Stimulated activated CD4-positive, alpha-beta T cell treated with anti-CD3 and anti-CD28 coated beads, Interleukin-4, amount 100 ng/mL, for 4 hours (primary cell): ENCODE measurements at places on chromosomes 13 and 19.

GRCh38 chr13:76828316-76828741 is 57.9 kb downstream of the KCTD12 start:
- no peak for DNase-seq

DNA sequence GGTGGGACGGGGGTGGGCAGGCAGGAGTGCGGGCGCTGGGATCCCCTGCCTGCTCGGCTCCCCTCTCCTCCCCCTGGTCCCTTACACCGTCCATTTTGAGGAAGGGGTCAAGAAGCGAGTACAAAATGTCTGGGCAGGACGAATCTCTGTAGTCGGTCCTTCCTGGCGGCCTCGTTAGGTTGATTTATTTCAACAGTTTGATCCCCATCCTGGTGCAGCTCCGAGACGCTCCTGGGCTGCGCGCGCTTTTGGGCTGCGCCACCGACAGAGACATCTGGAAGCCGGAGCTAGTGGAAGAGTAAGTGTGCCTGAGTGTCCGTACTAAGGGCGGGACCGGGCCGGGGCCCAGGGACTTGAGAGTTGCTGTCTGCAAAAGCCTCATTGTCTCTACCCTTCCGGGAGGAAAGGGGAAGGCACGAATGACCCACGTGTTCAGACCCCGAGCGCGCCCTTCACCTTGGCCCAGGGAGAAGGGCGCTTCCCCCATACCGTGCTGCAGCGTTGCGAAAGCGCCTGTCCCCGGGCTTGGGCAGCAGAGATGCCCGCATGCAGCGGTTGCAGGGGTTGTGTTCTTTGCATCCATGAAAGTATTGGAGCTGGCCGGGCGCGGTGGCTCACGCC is 1.8 kb downstream of the ZNF114 start:
- DNase-seq: no peak

- no peak for DNase-seq
Measured at GRCh38 chr19:55392820-55393761, 7.4 kb downstream of the RPL28 start.

DNA sequence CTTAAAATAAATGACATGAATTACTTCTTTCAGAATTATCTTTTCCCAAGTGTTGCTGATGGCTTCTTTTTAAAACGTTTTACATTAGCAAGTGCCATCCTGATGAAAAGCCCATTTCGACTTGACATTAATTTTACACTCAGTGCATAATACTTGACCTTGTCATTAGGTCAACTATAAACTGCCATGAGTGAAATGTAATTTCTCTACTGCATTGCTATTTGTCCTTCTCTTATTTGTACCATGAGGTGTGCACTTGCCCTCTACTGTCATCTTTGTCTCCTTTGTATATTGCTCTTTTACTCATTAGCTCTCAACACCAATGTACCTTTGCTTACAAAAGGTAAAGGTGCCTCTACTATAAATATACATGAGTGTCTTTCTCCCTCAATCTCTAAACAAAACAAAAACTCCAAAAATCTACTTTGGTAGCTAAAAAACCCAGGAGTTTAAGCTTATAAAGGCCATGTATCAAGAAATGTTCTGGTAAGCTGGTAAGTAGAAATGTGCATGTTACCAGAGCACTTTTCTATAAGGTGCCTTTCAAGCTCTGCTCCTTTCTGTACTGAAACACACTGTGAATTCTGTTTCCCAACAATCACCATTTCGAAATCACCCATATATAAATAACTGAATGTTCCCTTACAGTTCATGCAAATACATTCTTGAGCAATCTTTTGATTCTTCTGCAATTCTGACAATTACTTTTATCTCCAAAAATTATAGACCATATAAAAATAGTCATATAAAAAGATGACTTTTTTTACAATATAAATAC is 351.4 kb downstream of the SLITRK5 start:
- DNase-seq: no peak

DNA sequence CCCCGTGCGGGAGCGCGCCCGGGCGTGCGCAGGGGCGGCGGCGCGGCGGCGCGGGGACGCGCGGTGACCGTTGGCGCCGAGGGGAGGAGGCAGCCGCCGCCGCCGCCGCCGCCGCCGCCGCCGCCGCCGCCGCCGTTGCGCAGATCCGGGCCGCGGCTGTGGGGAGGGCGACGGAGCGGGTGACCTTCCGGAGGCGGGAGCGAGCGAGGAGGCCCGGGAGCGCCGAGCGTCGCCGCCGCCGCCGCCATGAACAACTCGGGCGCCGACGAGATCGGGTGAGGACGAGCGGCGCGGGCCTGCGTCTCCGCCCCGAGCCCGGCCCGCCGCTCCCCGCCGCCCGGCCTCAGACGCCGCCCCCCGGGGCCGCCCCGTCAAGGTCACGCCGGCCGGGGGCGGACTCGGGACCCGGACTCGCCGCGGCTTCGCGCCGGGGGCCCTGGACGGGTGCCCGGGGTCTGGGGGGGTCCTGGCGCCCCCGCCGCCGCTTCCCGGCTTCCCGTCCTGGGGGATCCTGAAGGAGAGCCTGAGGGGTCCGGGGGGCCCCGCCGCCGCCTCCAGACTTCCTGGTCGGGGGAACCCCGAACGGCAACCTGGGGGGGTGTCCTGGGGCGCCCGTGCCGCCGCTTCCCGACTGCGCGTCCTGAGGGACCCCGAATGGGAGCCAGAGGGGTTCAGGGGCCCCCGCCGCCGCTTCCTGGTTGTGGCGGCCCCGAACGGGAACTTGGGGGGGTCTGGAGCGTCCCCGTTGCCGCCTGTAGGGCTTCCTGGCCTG is at the start of gene DAZAP1:
Gene DAZAP1, plus strand, starts transcription at position 59 of the 772 bp plus-strand sequence. Its CDS starts 188 bp downstream, at position 247.
- DNase-seq: peak; percentile 34

DNA sequence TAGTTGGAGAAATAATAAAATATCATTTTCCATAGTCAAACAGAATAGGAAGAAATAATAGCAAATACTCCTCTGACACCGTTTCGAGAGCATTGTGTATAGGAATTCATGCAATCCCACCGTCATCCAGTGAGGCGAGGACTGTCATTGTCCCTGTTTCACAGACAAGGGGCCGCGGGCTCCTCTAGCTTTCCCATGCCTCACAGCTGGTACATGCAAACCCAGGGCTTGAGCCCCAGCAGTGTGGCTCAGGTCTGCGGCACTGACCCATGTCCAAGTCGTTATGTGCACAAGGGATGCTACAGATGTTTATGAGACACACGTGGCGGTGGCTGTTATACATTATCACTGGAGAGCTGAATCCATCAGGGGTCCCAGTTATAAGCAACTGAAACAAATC is 18.5 kb upstream of the ATP11A start:
- DNase-seq: no peak

DNA sequence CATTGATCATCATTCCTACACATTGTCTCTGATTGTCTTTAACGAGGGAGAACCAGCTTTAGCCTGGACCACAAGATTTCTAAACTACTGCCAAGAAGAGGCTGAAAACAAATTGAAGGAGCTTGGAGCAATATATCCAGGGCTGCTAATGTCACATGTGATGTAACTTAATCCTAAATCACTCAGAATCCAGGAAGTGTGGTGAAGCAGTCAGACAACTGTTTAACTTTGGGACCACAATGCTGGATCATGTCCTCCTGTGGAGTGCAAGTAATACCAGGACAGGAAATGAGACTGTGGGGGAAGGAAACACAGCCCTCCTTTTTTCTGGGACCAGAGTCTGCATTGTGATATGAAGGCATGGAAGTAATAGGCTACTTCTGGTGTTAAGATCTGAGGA is 430.2 kb downstream of the KCTD12 start:
- no peak for DNase-seq

- DNase-seq: no peak
Measured at GRCh38 chr13:52926971-52927370, 78.5 kb upstream of the PCDH8 start.

GRCh38 chr19:57813919-57814504 is 701 bp downstream of the ZNF552 start:
- no peak for DNase-seq

DNA sequence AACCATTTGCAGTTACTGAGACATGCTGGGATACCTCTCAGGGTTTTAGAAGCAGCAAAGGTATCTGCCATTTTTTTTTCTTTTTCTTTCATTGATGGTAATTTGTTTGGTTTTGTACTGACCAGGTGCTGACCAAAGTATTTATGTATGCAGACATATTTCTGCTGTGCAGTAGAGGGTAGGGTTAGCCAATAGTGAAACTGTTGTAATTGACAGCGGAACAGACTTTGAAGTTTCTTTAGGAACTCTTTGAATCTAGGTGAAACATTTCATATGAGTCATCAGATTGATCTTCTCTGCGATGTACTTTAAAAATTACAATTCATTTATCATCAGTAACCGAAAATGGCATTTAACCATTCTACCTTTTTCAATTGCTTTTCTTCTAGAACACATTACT is 63.0 kb downstream of the ITGBL1 start:
- DNase-seq: no peak

GRCh38 chr13:93368718-93369117 is 142.1 kb downstream of the GPC6 start:
- no peak for DNase-seq

DNA sequence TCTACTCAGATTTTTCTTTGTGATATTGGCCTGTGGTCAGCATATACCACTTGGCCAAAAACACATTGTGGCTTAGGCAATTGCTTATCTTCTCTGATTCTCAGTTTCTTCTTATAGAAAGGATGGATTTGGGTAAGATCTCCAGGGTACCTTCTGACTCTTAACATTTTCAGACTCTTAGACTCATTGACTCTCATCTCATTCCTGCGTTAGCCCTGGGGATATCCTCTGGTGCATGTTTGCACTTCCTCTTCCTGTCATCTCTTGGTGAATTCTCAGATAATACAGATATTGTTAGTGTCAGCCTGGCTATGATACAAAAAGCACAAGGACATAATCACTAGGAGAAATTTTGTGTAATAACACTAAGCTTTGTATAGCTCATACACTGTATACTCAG is 492.5 kb upstream of the GPC6 start:
- no peak for DNase-seq

DNA sequence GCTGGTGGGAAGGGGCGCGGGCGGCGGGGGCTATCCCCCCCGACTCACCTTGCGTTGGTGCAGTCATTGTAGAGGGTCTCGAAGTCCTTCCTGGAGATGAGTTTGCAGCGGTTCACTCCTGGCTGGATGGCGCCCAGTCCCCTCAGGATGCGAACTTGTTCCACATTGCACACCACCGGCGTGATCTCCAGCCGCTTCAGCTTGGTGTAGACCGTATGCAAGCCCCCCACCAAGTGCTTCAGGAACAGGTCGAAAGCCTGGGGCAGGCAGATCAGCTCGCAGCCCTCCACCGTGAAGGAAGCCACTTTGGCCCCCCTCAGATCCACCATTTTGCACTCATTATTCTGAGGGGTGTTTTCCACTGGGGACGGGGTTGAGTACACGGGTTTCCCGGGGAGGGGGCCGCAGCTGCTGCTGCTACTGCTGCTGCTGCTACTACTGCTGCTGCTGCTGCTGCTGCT is 1.1 kb downstream of the DACH1 start:
- DNase-seq: peak; percentile 3

GRCh38 chr13:84294576-84294975 is 412.3 kb upstream of the SLITRK1 start:
- no peak for DNase-seq

DNA sequence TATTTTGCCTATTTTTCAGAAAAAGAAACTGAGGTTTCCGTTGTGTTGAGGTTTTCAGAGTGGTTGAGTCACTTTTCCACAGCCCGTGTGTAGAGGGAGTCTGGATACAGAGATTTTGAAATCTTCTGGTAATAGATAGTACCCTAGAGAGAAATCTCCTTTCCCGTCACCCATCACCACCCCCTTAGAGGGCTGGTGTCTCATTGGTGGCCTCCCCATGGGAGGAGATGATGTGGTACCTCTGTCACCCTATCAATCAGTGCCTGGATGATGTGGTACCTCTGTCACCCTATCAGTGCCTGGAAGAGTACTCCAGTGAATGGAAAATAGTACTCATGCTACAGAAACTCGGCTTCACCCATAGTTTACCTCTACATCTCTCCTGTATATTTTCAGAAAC is 42.2 kb upstream of the SERP2 start:
- no peak for DNase-seq

GRCh38 chr13:98919566-98919965 is 58.3 kb downstream of the DOCK9 start:
- DNase-seq: no peak

DNA sequence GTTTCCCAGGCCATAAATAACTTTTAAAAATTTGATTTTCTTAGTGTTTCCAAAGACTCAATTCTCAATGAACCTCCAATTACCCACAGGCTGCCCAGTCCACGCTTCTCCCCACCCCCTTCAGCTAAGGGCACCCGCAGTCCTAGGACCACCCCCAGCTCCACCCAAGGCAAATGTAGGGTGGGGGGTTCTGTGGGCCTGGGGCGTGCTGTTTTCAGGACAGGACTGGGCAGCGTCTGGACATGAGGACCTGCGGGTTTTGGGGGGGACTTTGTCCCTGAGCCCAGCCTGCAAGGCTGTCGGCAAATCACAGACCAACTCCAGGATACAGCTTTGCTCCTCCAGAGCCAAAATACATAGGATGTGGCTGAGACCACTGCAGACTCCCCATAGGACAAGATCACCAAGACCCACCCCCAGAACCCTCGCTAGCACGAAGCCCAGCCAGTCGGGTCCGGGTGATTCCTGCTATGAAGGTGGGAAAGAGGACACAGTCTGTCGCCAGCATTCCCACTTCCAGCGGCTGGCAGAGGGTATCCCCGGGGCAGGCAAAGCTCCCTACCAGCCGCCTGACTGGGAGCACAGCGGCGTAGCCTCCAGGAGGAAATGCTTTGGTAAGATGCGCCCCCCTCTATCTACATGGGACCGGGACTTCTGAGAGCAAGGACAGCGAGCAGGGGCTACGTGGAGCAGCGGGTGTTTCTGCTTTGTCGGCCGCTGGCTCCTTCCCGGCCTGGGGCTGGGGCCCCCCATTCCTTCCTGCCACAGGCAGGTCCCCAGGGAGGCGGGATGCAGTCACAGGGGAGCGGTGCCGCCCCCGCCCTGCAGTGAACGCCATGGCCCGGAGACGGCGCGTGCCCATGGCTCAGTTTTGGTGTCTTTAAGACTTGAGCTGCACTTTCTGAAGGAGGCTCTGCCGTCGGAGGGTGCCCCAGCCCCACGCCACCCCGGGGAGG is 1.6 kb upstream of the TIMM13 start:
- DNase-seq: no peak

- no peak for DNase-seq
Measured at GRCh38 chr13:29918845-29919244, 68.4 kb upstream of the UBL3 start.

DNA sequence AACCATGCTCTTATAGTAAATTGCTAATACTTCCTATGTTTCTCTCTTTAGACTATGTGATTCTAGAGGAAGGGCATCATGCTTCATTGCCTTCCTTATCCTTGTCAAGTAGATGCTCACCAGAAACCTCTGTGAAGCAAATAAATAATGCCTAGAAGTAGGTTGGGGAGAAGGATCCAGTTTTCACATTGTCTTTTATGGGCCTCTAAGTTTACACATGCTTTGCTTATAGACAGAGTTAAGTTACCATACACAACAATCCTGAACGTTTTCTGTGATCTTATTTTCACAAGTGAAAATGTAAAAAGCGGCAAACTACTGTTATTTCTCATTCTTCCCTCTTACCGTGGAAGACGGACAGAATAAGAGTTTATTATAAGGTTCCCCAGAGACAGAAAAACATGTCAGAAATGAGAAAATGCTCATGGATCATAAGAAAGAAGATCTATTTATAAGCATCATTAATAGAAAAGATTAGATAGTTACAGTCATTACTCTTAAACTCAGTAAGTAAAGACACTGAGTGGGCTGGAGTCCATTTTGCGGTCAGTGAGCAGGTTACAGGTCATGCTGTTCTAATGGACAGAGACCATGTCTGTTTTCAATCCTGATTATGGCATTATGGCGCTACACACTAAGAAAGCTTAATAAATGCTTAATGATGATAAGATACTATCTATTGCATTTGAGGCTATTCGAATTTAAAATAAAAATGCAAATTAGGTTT is 723.9 kb downstream of the PCDH9 start:
- no peak for DNase-seq
